Endothelial cell (in vitro differentiated cells): ENCODE measurements at places on chromosomes 12 and 14.

DNA sequence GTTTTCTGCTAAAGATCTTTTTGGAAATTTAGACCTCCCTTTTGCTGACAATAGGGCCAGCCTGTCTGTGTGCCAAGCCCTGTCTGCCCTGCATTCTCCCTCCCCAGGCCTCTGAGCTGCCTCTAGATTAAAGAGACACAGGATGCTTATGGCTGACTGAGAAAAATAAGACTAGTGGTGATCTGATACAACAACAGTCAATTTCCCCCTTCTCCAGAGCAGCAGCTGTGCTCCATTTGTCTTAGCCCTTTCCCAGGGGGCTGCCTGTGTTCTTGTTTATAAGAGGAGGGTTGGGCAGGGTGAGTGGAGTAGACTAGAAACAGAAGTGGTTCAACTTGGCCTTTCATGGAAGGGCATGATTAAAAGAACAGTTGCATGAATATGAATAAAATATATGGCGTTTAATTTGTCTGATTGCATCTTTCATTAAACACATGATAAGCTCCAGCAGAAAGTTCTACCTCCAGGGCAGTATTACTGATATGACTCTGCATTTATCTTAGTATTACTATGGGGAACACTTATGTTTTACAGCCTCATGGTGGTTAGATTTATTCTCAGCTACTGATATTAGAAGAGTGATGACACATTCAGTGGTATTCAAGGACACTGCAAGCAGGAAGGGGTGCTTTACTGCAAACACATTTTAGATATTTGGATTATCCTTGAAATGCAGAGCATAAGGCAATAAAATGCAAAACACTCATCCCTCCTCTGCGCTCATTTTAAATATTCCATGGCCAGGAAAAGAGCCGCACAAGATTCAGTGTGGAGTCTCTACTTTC lies 150.2 kb upstream of the CLEC14A start:
- no peak overlapping the region for H3K4me3 ChIP-seq
- H3K27ac ChIP-seq = no peak overlapping the region
- H3K4me1 ChIP-seq = peaks cover 9% of the 10 kb centered on the region
- no peak for DNase-seq

GRCh38 chr14:104746071-104746545 lies 6.8 kb upstream of the SIVA1 start:
- H3K27ac ChIP-seq = no peak overlapping the region
- no peak overlapping the region for H3K4me3 ChIP-seq
- H3K4me1 ChIP-seq = no peaks in the 10 kb centered on the region
- peaks cover 4% of the 10 kb centered on the region for H3K36me3 ChIP-seq

- H3K27ac ChIP-seq = no peak overlapping the region
- H3K4me3 ChIP-seq = no peak overlapping the region
- no peak for DNase-seq
- H3K27me3 ChIP-seq = peaks cover 2% of the 10 kb centered on the region
- peaks cover 13% of the 10 kb centered on the region for H3K4me1 ChIP-seq
Observed at GRCh38 chr12:4225571-4225970, 48.0 kb upstream of the CCND2 start.

GRCh38 chr14:59538936-59539335 lies 37.7 kb downstream of the CCDC175 start:
- no peaks in the 10 kb centered on the region for H3K27me3 ChIP-seq
- no peak for DNase-seq
- no peak overlapping the region for H3K4me3 ChIP-seq
- H3K36me3 ChIP-seq = no peaks in the 10 kb centered on the region
- no peak overlapping the region for H3K27ac ChIP-seq

GRCh38 chr14:64956697-64957406 lies 14.3 kb upstream of the GPX2 start:
- no peak for DNase-seq
- H3K27me3 ChIP-seq = peaks cover 15% of the 10 kb centered on the region
- peaks cover 11% of the 10 kb centered on the region for H3K4me1 ChIP-seq
- no peaks in the 10 kb centered on the region for H3K36me3 ChIP-seq
- no peak overlapping the region for H3K27ac ChIP-seq

GRCh38 chr12:45669093-45669492 lies 60.4 kb upstream of the ARID2 start:
- no peaks in the 10 kb centered on the region for H3K36me3 ChIP-seq
- no peaks in the 10 kb centered on the region for H3K27me3 ChIP-seq
- no peak overlapping the region for H3K27ac ChIP-seq

GRCh38 chr14:56422703-56423213 lies 156.8 kb upstream of the TMEM260 start:
- no peak overlapping the region for H3K27ac ChIP-seq
- no peak overlapping the region for H3K4me3 ChIP-seq
- H3K27me3 ChIP-seq = no peaks in the 10 kb centered on the region

- peaks cover 2% of the 10 kb centered on the region for H3K27me3 ChIP-seq
- no peak overlapping the region for H3K27ac ChIP-seq
- no peaks in the 10 kb centered on the region for H3K36me3 ChIP-seq
Observed at GRCh38 chr12:102702447-102703114, 214.5 kb downstream of the PAH start.

- H3K27me3 ChIP-seq = peaks cover 4% of the 10 kb centered on the region
- H3K4me1 ChIP-seq = peaks cover 5% of the 10 kb centered on the region
- H3K36me3 ChIP-seq = no peaks in the 10 kb centered on the region
Observed at GRCh38 chr14:95314609-95315008, 5.1 kb downstream of the CLMN start.

GRCh38 chr14:55336691-55337090 lies 65.5 kb downstream of the FBXO34 start:
- no peak overlapping the region for H3K4me3 ChIP-seq
- DNase-seq = no peak
- H3K36me3 ChIP-seq = no peaks in the 10 kb centered on the region
- no peaks in the 10 kb centered on the region for H3K4me1 ChIP-seq

DNA sequence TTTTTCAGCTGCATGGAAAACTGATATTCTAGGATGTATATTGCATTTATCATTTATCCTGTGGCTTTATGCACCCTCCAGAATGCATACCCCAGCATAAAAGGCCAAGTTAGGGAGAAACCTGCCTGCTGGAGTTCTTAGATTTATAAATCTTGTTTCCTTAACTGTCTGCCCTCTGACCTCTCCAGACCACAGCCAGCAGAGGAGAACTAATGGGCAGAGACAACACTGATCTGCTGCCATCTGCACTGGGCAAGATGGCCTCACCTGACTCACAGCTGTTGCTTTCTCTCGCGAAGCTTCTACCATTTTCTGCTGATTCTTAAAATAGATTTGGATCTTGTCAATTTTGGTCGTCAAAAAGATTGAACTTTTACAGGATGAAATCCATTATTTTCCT lies 65.8 kb downstream of the PPP2R5C start:
- no peak for DNase-seq
- H3K4me1 ChIP-seq = peaks cover 8% of the 10 kb centered on the region
- no peak overlapping the region for H3K27ac ChIP-seq
- H3K27me3 ChIP-seq = peaks cover 2% of the 10 kb centered on the region

DNA sequence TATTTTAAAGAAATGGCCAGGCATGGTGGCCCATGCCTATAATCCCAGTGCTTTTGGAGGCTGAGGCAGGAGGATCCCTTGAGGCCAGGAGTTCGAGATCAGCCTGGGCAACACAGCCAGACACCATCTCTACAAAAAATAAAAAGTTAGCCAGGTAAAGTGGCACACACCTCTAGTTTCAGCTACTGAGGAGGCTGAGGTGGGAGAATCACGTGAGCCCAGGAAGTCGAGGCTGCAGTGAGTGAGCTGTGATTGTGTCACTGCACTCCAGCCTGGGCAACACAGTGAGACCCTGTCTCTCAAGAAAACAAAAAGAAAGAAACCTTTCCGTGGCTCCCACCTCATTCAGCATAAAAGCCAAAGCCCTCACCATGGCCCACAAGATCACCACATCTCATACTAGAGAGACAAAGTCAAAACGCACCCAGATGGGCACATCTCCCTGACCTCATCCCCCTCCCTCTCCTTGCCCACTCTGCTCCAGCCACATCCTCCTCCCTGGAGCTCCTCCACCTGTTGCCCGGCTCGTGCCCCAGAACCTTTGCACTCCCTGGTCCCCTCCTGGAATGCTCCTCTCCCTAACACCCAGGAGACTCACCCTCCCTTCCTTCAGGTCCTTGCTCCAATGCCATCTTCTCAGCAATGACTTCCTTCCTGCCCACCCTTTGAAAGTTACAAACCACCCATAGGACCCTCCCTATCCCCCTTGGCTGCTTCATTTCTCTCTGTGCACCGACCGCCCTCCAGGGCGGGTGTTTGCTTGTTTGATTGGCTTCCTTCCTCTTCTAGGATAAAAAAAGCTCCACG lies 4.8 kb upstream of the SCARB1 start:
- no peaks in the 10 kb centered on the region for H3K36me3 ChIP-seq
- H3K27me3 ChIP-seq = peaks cover 11% of the 10 kb centered on the region
- no peak overlapping the region for H3K4me3 ChIP-seq
- H3K4me1 ChIP-seq = peaks cover 37% of the 10 kb centered on the region
- no peak overlapping the region for H3K27ac ChIP-seq
